ENCODE measurements at places on chromosomes 3 and 15.
A peak's percentile ranks its signal among the peaks of the same experiment; 100 is the strongest.

DNA sequence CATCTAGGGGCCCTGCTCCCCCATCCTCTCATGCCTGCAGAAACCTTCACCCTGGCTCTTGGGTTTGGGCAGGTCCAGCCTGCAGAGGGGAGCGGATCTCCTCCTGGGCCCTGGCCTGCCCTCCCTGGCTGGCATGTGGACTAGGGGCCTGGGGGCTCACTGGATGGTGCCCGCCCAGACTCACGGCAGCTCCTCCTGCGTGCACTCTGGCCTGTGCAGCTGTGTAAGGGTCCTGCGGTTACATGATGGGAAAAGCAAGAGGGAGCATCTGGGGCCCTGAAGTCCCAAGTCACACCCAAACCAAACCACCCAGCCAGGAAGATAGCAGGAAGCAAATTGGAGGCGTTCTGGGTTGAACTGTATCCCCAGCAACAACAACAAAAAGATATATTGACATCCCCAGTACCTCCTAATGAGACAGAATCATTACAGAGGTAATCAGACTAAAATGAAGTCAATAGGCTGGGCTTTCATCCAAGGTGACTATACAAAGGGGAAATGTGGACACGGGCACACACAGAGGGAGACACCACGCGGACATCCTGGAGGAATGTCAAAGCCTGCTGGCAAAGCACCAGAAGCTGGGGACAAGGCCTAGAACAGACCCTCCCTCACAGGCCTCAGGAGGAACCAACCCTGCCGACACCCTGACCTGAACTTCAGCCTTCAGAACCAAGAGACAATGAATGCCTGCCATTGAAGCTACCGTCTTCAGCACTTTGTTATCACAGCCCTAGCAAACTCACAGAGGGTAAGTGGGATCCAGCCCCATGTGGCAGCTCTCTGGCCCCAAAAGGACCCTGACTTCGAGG lies 10.4 kb upstream of the CLK3 start:
- no peak for DNase-seq

GRCh38 chr3:13892304-13892703 lies 12.4 kb upstream of the WNT7A start:
- no peak for DNase-seq

- no peak for DNase-seq
These were observed 53.6 kb upstream of the THRB start for GRCh38 chr3:24548278-24548677.

DNA sequence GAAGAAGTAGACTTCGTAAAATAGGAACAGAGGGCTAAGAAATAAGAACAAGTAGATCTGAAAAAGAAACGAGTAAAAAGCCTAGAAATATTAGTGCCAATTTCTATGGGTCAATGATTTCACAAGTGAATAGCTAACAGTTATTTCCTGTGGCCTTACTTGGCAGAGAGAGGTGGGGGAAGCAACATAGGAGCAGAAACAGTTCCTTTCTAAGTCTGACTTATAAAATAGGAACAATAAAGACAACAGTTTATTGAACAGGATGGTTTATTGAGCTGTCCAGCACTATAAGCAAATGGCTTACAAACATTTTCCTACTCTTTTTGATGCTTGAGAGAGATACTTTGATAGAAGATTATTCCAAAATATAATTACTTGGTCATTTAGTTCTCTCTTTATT lies 37.9 kb downstream of the AGTR1 start:
- no peak for DNase-seq

DNA sequence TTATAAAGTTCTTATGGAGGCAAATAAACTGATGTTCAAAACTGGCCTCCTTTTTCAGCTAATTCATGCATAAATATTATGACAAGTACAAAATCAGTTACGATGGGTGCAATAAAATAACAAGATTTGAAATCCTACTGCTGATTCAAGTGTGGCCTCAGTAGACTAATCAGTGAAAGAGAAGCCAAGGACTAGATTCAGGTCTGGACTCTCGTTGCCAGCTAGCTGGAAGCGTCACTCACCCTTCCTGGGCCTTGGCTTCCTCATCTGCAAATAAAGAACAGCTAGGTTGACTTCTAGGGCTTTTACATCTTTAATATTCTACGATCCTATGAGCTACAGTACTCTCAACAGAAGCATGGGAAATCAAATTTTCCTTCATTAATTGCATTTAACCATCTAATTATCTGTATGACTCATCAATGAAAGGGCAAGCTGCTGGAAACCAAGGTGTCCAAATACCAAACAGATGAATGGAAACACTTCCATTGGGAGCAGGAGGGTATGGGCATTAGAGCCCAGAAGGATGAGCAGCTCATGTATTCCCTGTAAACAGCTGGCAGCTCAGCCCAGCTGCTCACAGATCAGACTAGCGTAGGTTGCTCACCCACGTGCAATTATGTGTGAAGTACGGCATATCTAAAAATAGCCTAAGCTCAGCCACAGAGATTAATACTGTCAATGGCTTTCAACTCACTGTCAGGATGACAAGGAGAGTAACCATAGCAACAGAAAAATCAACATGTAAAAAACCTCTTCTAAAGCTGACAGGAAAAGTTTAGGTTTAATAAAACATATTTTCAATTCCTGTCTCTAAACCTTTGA lies 294.8 kb downstream of the PLCL2 start:
- no peak for DNase-seq

DNA sequence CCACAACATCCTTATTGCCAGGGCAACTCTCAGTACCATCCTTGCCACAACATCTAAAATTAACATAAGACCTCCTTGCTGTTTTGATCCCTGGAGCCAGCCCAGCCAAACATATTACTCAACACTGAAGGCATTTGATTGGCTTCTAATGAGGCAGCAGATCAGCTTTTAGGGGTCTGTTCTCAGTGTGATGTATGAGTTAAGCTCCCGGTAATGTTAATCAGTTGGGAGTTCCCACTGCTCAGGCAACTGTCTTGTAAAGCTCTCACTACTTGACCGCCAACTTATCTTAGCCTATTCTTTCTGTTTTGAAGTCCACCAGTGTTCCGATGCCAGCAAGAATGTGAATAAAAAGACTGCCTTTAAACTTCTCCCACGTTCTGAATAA lies 158.9 kb downstream of the FOXB1 start:
- no peak for DNase-seq

DNA sequence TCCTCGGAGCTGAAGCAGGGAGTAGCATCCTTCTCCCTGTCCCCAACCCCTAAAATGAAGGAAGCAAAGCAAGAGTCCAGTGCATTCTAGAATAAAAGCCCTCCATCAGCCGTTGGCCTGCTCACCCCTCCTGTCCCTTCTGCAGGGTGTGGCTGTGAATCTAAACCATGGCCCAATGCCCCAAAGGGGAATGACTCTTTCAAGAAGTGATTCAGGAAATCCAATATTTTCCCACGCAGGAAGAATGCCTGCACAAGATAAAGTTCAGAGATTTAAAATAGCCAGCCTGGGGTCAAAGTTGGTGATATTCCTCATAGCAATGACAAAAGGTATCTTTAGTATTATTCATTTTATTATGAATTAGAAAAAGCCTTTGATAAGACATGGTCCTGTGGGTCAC lies 38.5 kb downstream of the SLCO2A1 start:
- no peak for DNase-seq

- DNase-seq: peak; percentile 45
These were observed 39.6 kb upstream of the IP6K2 start for GRCh38 chr3:48756640-48757039.

GRCh38 chr3:14725564-14726440 lies 50.9 kb downstream of the C3orf20 start:
- DNase-seq: no peak

GRCh38 chr3:35707904-35708303 lies 68.6 kb downstream of the ARPP21 start:
- DNase-seq: no peak
